ENCODE measurements at places on chromosomes 1 and 21. TPM values are rescaled to one million over a fixed set of nuclear protein-coding genes. Genes with fewer than 3 reads are reported as not detected.

GRCh38 chr1:111719135-111719534, 20.1 kb downstream of the INKA2 start:
- no peak for DNase-seq

- DNase-seq, result no peak
Measured at GRCh38 chr1:212630158-212630900, 21.8 kb downstream of the ATF3 start.

GRCh38 chr21:35905963-35906345, 154.4 kb downstream of the SETD4 start:
- DNase-seq, result no peak

Gene CATSPERE
- 0.77 TPM for polyA plus RNA-seq

- DNase-seq, result no peak
Measured at GRCh38 chr1:11354893-11355553, 82.0 kb downstream of the UBIAD1 start.

- no peak for DNase-seq
Measured at GRCh38 chr1:115262886-115263285, 75.2 kb downstream of the NGF start.

DNA sequence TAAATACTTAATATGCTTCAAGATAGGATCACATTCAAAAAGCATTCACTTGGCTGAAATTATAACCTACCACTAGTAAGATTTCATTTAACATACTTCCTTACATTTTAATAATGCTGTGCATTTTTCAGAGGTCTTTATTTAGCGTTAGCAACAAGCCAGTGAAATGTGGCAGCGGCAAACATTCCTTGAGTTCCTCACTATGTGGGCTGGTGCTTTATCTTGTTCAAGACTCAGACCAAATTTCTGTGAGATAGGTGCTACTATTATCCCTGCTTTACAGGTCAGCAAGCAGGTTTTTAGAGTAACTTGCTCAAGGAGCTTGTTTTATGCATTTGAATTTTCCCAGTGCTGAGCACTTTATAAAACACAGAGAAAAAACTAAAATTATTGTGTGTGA, 132.7 kb downstream of the PLPPR4 start:
- DNase-seq, result no peak

Gene FALEC
- polyA plus RNA-seq, result 1.1 TPM

DNA sequence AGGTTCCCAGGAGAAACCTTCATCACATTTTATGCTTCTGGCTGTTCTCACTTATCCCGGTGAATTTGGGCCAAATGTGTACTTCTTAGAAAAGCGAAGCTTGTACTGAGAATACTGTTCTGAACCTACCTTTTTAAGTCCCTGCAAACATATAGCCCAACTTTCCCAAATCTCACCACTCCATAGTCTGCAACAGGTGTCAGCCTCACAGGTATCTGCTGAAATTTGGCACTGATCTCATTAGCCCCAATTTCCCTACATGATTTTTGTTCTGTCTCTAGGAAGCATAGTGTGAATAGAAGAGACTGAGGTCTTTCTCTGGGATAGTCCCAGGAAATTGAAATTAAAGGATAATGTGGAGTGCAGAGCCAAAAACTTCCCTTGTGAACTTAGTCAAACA, 11.5 kb downstream of the RIT1 start:
- DNase-seq, result no peak

All from forelimb muscle (tissue), 1 donor.